Regular cardiac myocyte (primary cell): ENCODE measurements at places on chromosomes 3 and 15. TPM values are rescaled to one million over a fixed set of nuclear protein-coding genes. Genes with fewer than 3 reads are reported as not detected.

The TMEM45A gene
- 74.8 and 166 TPM in 2 replicates for total RNA-seq

The SCAMP5 gene
- 2.3 and 4.0 TPM in 2 replicates for total RNA-seq

The LRRN1 gene
- under 0.01 TPM in 2 replicates for total RNA-seq

The PLOD2 gene
- total RNA-seq: 639 and 1,238 TPM in 2 replicates

The LRRIQ4 gene
- total RNA-seq: 0.19 TPM in 1 of 2 replicates, not detected in the other

The BNC1 gene
- 5.8 and 6.5 TPM in 2 replicates for total RNA-seq

The GXYLT2 gene
- total RNA-seq: 13.6 and 54.7 TPM in 2 replicates

The HTR3E gene
- total RNA-seq: not detected in 2 replicates

The GCSAM gene
- total RNA-seq: not detected in 2 replicates

The C3orf22 gene
- total RNA-seq: not detected in 2 replicates

The TM6SF1 gene
- 0.85 and 0.96 TPM in 2 replicates for total RNA-seq

The LYZL4 gene
- total RNA-seq: 0.19 TPM in 1 of 2 replicates, not detected in the other

The COL8A1 gene
- total RNA-seq: 248 and 578 TPM in 2 replicates

The FXR1 gene
- 169 and 182 TPM in 2 replicates for total RNA-seq

The HRG gene
- not detected in 2 replicates for total RNA-seq

The AADAC gene
- total RNA-seq: 1.9 and 7.0 TPM in 2 replicates

The CSK gene
- 12.1 and 30.5 TPM in 2 replicates for total RNA-seq

The SERINC4 gene
- total RNA-seq: not detected in 2 replicates

The IL5RA gene
- not detected in 2 replicates for total RNA-seq

The ADAMTS7 gene
- total RNA-seq: 12.8 and 18.6 TPM in 2 replicates

The ZIC1 gene
- total RNA-seq: not detected in 2 replicates

The RGMA gene
- total RNA-seq: under 0.01 and 0.19 TPM in 2 replicates

The CELF6 gene
- total RNA-seq: 0.28 TPM in 1 of 2 replicates, not detected in the other

The EXD1 gene
- total RNA-seq: under 0.01 TPM in 1 of 2 replicates, not detected in the other

The AHSG gene
- total RNA-seq: not detected in 2 replicates

The SLC9A9 gene
- 2.7 and 6.5 TPM in 2 replicates for total RNA-seq

The HHATL gene
- total RNA-seq: not detected in 2 replicates

The CBLB gene
- 26.5 and 62.6 TPM in 2 replicates for total RNA-seq

The TIMP4 gene
- total RNA-seq: 0.77 and 2.3 TPM in 2 replicates

The KLF15 gene
- total RNA-seq: 0.38 and 1.7 TPM in 2 replicates

The GOLGA8T gene
- 0.28 TPM in 1 of 2 replicates, not detected in the other for total RNA-seq

The LRRK1 gene
- total RNA-seq: 4.0 and 5.6 TPM in 2 replicates

The ALCAM gene
- total RNA-seq: 194 and 335 TPM in 2 replicates

The HGD gene
- total RNA-seq: 1.7 and 2.5 TPM in 2 replicates

The ACAP2 gene
- total RNA-seq: 51.2 and 82.0 TPM in 2 replicates

The FOXL2NB gene
- under 0.01 TPM in 2 replicates for total RNA-seq

The SPATA12 gene
- total RNA-seq: not detected in 2 replicates

The SATB1 gene
- 6.5 and 21.1 TPM in 2 replicates for total RNA-seq

The CSPG4 gene
- total RNA-seq: 50.2 and 70.7 TPM in 2 replicates

The ARL6IP5 gene
- total RNA-seq: 126 and 143 TPM in 2 replicates

The FSTL1 gene
- 960 and 2,112 TPM in 2 replicates for total RNA-seq

The LPCAT4 gene
- 7.0 and 10.0 TPM in 2 replicates for total RNA-seq

The GHRL gene
- total RNA-seq: not detected in 2 replicates

The CYP1A2 gene
- total RNA-seq: not detected in 2 replicates

The CCDC54 gene
- total RNA-seq: not detected in 2 replicates

The BFSP2 gene
- not detected in 2 replicates for total RNA-seq

The LTF gene
- total RNA-seq: 0.38 and 2.0 TPM in 2 replicates

The CLDN18 gene
- not detected in 2 replicates for total RNA-seq

The SV2B gene
- not detected in 2 replicates for total RNA-seq

The RPL22L1 gene
- total RNA-seq: 139 and 262 TPM in 2 replicates

The PLA2G4F gene
- total RNA-seq: not detected in 2 replicates
